Fibroblast of villous mesenchyme (primary cell): ENCODE measurements at places on chromosomes 13 and 19.

GRCh38 chr13:49693191-49693733, 2.0 kb upstream of the EBPL start:
- DNase-seq = peak; percentile 86

DNA sequence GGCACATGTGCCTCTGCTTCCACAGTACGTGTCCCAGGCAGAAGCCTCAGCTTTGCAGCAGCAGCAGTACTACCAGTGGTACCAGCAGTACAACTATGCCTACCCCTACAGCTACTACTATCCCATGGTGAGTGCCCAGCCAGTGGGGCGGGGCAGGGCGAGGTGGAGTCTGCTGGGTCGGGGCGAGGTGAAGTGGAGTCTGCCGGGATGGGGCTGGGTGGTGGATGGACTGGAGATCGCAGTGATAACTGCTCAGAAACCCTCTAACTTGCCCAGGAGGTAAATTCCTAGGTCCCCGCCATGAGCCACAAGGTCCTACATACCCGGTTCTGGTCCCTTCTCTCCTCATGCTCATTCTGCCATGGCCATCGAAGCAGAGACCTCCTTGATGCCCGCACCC, 3.6 kb downstream of the LENG8 start:
- DNase-seq = no peak

- DNase-seq = no peak
Observed at GRCh38 chr13:99723878-99724277, 222.6 kb downstream of the TM9SF2 start.

GRCh38 chr13:101757446-101758039, 305.1 kb downstream of the ITGBL1 start:
- peak; percentile 68 for DNase-seq

DNA sequence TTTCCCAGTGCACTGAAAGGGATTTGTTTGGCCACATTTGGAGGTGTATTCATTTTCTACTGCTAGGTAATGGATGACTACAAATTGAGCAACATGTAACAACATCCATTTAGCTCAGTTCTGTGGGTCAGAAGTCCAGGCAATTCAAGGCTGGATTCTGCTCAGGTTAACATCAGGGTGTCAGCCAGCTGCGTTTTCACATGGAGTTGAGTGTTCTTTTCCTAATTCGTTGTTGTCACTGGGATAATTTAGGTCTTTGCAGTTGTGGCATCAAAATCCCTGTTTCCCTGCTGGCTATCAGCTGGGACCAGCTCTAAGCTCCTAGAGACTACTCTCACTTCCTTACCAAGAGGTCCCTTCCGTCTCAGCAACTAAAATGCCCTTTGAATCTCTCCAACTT, 25.4 kb downstream of the MIR17HG start:
- DNase-seq = no peak

DNA sequence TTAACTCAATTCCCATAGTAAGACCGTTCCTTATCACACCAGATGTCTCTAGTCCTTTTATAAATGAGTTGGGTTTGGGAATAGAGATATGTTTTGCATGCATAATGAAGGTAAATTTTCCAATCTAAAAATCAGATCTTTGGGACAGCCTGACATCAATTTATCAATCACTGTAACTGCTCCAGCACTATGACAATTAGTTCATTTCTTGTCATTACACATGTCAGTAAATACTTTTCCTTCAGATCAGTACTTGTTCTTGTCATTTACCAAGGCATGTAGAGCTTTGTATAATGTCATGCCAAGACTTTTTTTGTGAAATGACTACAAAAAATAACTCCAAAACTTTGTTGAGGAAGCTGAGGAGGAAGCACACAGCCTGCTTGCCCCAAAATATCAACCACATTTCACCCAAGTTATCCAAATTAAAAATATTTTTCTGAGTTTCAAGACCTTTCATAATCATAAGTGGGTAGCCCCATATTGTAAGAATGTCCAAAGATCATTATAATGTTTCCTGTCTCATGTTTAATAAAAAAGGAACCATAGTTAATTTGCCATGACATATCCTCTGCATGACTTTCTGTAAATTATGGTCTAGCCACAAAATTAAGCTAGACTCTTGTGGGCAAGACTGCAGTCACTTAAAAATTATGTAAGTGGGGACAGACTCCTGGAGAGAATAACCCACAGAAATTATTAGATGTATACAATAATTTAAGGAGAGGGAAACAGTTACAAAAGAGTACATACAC, 586.8 kb downstream of the TBC1D4 start:
- no peak for DNase-seq

DNA sequence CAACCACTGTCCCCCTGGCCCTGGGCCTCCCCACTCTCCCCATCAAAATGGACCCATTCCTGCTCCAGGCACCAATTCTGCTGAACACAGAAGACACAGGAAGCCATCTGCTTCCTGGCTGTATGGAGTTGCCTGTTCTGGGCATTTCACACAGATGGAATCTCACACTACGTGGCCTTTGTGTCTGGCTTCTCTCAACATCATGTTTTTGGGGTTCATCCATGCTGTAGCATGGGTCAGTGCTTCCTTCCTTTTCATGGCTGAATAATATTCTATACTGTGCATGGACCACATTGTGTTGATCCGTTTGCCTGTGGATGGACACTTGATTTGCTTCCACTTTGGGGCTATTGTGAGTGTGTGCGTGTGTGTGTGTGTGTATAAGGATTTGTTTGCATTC, 15.0 kb upstream of the KLF2 start:
- DNase-seq = no peak

- no peak for DNase-seq
Observed at GRCh38 chr13:113110048-113110851, 4.7 kb downstream of the F7 start.

GRCh38 chr13:21813844-21814243, 143.0 kb downstream of the FGF9 start:
- DNase-seq = no peak

GRCh38 chr13:98796798-98797197, 44.3 kb upstream of the SLC15A1 start:
- DNase-seq = no peak
